ENCODE measurements at places on chromosomes 3 and 15.

GRCh38 chr15:87500240-87500639 is 756.3 kb downstream of the NTRK3 start:
- DNase-seq = no peak

DNA sequence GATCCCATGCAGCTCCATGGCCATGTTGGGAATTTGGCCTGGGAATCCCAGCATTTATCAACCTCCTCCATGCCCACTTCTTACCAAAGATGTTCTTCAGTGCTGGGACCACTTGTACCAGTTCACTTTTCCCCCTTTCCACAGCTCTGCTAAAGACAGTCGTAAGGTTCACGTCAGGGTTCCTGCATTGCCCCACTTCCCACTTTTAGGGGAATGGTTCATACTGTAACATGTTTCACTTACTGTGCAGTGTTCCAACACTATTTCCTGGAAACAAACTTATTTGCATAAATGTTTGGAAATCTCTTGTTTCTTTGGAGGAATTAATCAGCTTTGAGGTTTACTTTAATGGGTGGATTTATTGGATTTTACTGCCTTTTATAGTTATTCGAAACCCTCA is 17.0 kb downstream of the APH1B start:
- DNase-seq = no peak

DNA sequence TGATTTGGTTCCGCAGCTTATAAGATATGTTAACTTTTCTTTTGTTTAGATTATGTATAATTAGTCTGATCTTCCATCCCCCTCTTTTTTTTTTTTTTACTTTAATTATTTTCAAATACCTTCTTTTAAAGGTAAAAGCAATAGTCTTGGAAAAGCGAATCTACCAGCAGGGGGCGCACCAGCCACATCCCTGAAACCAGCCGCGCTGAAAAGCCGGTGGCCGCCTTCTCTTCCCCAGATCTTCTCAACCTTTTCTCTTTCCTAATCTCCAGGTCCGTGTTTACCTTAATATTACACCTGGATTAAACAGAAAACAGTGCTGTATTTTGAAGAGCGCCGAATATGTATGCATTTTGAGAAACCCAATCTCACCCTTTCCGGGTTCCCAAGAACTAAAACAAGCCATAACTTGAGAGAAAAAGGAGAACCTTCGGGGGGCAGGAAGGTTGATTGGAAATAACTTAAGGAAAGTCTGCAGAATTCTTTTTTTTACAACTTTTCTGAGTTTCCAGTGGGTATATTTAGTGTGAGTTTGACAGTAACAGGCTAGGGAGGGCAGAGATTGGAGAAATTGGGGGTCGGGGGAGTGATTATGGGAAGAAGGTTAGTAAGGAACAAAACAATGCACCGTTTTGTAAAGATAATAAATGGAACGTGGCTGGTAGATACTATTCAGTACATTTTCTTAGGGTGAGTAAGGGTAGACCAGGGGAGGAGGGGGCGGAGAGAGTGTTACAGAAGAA is 2.0 kb upstream of the SOX2 start:
- DNase-seq = no peak

DNA sequence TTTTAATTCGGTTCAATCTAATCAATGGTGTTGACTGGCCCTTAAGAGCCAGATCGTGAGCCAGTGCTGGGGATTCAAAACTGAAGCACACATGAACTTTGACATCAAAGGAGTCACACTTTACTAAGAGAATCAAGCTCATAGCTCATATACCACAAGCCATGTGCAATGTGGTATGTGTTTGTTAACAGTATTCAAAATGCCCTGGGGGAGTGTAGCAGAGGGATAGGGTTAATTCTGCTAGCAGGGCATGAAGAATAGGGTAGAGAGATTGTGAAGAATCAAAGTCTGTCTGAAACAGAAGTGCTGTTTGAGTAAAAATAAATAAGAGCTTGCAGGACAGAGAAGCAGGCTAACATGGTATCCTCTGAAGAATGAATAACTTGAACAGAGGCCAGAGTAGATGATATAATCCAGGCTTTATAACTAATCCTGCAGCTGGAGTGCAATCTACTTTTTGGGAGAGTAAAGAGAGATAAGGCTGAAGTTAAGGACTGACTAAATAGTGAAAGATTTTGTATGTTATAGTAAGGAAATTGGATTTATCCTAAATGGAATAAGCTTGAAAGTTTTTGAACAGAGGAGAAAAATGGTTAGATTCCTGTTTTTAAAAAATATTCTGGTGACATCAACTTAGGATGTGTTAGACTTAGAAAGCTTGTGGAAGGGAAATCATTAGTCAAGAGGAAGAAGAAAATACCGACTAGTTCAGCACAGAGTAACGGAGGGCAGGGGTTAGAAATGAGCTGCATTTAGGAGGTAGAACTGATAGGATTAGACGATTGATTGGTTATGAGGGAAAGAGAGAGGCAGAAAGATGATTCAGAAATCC is 292.0 kb downstream of the NFKBIZ start:
- no peak for DNase-seq

- DNase-seq = no peak
Measured at GRCh38 chr3:6504834-6505233, 356.1 kb upstream of the GRM7 start.

DNA sequence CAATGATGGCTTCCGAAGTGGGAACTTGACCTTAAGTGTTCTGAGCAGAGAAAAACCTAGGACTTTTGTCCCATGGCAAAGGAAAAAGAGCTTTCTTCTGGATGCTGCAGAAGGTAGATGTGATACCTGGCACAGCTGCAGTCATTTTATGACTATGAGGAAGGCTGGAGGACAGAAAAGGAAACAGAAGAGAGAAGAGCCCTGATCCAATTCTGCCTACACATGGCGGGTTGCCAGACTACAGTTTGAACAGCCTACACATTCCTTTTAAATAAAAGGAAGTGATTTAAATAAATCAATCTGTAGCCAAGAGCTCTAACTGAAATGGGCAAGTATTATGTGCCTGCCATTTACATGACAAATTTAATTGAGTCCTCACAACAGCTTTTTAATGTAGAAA is 43.6 kb upstream of the CHRNB4 start:
- no peak for DNase-seq

- DNase-seq = no peak
Measured at GRCh38 chr3:67006460-67006859, 8.4 kb downstream of the KBTBD8 start.

DNA sequence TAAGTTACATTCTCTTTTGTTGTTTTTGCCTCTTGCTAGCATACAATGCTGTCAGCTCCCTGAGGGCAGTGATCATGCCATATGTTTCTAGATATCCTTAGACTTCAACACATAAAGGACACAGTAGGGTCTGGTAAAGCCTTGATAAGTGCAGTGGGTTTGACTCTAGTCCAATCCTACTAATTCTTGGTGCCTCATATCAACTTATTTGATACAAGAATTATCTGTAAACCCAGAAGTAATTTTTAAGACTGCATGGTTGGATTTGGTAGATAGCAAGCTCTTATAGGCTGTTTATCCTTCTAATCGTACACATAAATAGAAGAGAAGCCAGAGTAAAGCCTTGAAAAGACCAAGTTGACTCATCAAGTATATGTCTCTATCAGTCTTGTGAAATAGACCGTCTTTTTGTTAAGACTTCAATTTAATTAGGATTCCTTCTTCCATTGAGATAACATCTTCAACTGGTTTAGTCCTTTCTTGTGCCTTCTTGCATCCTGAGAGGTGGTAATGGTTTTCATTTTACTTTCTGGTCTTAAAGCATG is 265.6 kb upstream of the CDIN1 start:
- no peak for DNase-seq

DNA sequence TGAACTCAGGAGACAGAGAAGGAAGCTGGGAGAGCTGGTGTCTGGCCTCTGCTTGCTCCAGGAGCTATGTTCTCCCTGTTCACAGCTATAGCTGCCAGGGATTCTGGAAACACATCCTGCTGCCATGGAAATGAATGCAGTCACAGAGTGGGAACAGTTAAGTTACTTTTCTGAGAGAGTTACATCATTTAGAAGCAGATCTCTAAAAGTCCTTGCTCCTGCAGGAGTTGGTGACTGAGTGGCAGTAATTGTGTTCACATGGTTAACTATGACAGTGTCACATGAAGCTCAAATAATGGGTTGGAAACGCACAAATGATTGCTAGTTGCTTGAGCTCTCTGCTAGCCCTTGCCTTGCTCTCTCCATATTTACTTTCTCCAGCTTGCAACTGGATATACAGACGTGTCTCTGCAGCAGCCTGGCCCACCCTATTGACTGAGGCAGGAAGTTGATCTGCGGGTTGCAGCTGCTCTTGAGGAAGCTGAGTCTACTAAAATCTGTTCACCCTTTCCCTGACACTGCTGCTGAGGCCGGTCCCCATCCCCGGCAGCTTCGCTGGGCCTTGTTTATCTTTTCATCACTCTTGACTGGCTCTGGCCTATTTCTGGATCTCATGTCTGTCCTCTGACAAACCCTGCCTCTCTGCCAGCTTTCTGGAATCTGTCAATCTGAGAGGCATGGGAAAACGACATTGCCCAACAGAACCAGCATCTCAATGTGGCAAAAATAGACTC is 16.7 kb upstream of the ISLR start:
- DNase-seq = no peak

DNA sequence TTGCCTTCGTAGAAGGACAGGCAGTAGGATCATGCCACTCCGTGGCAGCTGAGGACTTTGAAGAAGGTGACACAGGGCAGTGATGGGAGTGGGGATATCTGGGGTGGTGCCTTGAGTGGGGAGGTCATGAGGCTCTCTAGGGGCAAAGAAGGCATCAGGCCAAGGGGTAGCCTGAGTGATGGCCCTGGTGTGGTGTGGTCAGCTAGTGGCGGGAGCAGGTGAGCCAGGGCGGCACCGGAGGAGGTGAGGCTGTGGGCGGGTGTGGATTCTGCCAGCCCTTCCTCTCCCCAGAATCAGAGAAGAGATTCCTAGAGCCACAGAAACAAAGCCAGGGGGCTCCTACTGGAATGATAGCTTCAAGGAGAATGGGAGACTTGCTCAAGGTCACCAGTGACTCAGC is 18.4 kb downstream of the WNT7A start:
- DNase-seq = no peak

- DNase-seq = no peak
Measured at GRCh38 chr3:134933997-134934396, 138.9 kb downstream of the EPHB1 start.

DNA sequence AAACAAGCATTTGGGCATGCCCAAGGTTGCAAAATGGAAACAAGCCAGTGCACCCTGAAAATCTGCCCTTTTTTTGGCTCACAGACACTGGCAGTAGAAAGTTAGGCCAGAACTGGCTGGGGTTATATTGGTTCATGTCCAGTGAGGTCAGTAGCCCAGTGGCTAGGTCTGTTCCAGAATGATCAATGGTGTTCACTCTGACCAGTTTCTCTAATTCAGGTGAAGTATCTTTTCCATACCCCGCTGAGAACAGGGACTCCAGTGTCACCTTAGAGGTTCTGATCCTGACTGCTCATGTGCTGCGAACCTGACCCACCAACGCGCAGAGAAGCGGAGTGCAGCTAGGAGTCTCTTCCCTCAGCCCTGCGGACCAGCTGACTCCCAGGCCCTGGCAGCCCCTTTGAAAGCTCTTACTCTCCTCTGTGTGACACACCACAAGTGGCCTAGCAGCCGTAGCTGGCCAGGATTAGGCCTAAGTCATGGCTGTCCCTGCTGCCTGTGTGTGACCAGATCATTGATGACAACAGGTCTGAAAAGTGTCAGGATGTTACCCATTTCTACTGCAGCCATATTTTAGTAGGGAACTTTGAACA is 123.5 kb downstream of the GHSR start:
- DNase-seq = no peak

DNA sequence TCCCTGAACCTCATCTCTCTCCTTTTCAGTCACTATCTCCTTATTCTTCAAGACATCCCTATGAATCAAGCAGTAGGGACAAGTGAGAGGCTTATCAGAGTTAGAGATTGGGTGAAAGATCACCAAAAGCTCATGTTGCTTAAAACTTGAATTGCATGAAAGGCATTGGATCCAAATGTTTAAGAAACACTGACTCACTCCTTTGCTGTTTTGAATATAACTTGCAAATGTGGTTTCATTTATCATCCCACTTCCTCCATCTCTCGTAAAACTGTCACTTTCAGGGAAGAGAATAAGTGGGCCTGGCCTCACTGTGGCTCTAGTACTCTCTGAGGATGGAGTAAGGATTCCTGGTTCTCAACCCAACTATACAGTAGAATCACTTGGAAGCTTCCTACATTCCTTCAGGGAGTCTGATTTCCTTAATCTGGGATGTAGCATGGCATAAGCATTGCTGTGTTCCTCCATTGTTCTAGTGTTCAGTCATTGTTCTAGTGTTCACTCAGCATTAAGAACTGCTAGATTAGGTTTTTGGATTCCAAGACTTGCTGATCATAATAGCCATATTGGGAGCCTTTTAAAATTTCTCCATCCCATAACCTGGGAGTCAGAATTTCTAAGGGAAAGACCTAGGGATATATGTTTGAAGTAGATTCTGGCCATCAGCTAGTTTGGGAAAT is 171.8 kb downstream of the TMEM108 start:
- no peak for DNase-seq

- DNase-seq = peak; percentile 40
Measured at GRCh38 chr3:182793663-182794454, 555 bp downstream of the ATP11B start.

DNA sequence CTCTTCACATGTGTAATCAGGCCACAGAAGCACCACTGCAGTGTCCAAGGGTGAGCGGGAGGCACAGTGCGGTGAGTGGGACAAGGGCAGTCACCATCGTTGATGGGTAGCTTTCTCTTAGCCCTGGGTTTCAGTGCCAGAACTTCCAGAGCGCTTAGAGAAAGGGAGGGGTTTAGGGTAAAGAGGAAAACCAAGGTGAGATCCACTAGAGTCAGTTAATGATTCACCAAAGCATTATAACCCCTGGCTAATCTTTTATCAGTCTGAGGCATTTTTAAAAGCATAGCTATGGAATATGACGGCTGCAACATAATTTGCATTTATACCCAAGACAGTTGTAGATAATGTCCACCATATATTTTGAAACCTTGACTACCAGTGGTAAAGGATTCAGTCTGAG is 94.8 kb downstream of the SHQ1 start:
- no peak for DNase-seq

- DNase-seq = no peak
Measured at GRCh38 chr3:53194210-53195065, 33.4 kb downstream of the PRKCD start.

DNA sequence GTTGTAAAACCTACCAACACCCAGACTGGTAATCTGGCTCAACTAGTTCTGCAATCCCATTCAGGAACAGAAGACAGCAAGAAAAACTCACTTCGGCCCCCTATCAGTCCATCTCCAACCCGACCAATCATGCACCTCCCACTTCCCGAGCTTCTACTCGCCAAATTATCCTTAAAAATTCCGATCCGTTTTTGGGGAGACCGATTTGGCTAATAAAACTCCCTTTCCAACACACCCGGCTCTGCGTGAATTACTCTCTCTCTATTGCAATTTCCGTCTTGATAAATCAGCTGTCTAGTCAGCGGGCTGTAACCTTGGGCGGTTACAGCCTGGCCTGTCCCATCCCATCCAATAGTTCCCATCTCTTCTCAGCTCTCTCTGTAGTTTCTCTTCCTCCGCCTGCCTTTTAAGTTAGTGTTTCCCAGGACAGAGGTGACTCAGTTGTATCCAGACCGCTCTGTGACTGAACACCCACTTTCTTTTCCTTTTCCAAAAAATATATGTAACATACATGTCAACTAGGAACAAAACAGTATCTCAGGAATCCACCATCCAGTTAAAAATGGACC is 780 bp upstream of the ACAD9 start:
- DNase-seq = no peak

- DNase-seq = no peak
Measured at GRCh38 chr15:98514034-98514622, 134.2 kb upstream of the IGF1R start.

- no peak for DNase-seq
Measured at GRCh38 chr15:91871837-91872236, 18.3 kb downstream of the SLCO3A1 start.
